HT1080 (cell line): ENCODE measurements at places on chromosomes 2 and 18. TPM values are rescaled to one million over a fixed set of nuclear protein-coding genes. Genes with fewer than 3 reads are reported as not detected.

GRCh38 chr2:3745920-3746319 lies 42.5 kb downstream of the DCDC2C start:
- DNase-seq: no peak

- peak; percentile 23 for DNase-seq
Measured at GRCh38 chr2:8004250-8004681, 677.6 kb upstream of the ID2 start.

- no peak for DNase-seq
Measured at GRCh38 chr2:230924092-230924469, 961 bp downstream of the GPR55 start.

- no peak for DNase-seq
Measured at GRCh38 chr2:232299084-232299483, 79.5 kb upstream of the ALPP start.

DNA sequence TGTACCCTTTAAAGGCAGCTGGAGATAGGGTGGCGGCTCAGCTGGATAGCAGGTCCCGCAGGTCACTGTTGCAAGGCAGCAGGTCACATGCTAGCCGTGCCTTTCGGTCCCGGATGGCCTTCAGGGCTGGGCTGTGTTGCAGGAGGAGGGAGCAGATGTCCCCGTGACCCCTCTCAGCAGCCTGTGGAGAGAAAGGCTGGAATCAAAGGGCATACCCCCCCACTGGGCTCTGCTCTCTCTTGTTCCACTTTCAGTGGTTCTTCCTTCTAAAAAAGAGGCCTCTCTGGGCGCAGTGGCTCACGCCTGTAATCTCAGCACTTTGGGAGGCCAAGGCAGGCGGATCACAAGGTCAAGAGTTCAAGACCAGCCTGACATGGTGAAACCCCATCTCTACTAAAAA lies 4.4 kb upstream of the ANKRD23 start:
- DNase-seq: no peak

The SCYGR3 gene
- total RNA-seq: not detected in 2 replicates

The EVX2 gene
- total RNA-seq: not detected in 2 replicates

The CXCR4 gene
- not detected in 2 replicates for total RNA-seq

The ARL4C gene
- total RNA-seq: 89.0 and 111 TPM in 2 replicates

The LRRC30 gene
- not detected in 2 replicates for total RNA-seq

The EPB41L3 gene
- total RNA-seq: 191 and 198 TPM in 2 replicates

The SERPINB4 gene
- not detected in 2 replicates for total RNA-seq

The PSMA8 gene
- not detected in 2 replicates for total RNA-seq
